ENCODE measurements at places on chromosomes 6 and 20.

DNA sequence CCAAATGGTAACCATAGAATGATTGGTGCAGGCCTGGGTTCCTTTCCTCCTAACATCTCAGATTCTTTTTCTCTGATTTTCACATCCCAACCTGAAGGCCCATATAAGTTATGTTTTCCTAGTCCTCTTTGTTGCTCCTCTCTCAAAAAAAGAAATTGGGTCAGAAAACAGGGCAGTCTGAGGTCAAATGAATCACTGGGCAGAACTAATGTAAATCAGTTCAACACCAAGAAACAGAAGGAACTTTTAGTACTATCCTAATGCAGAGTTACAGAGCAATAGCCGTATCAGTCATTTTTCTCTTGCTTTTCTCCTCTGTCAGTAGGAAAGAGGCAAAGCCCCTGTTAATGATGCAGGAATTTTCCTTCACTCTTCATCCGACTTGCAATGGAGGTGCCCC is 11.0 kb upstream of the TPD52L1 start:
- DNase-seq, result no peak

- no peak for DNase-seq
These were observed 83.4 kb downstream of the NOL4L start for GRCh38 chr20:32501709-32502108.

GRCh38 chr6:108671175-108671574 is 110.5 kb downstream of the FOXO3 start:
- DNase-seq, result no peak

DNA sequence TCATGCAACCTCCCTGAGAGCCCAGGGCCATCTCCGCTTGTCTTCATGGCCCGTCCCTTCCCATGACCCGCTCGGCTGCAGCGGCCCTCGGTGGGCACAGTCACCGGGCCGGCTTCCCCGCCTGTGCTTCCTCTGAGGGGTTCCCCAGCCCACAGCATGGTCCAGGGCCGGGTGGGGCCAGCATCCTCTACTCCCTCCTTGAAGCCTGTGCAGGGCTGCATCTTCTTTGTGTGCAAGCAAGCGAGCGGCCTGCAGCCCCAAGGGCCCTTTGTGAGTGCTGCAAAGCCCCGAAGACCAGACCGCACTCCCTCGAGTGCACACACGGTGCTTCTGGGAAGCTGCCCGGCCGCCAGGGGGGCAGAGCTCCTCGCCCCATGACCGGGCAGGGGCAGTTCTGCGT is 265.8 kb downstream of the TAF4 start:
- DNase-seq, result no peak

DNA sequence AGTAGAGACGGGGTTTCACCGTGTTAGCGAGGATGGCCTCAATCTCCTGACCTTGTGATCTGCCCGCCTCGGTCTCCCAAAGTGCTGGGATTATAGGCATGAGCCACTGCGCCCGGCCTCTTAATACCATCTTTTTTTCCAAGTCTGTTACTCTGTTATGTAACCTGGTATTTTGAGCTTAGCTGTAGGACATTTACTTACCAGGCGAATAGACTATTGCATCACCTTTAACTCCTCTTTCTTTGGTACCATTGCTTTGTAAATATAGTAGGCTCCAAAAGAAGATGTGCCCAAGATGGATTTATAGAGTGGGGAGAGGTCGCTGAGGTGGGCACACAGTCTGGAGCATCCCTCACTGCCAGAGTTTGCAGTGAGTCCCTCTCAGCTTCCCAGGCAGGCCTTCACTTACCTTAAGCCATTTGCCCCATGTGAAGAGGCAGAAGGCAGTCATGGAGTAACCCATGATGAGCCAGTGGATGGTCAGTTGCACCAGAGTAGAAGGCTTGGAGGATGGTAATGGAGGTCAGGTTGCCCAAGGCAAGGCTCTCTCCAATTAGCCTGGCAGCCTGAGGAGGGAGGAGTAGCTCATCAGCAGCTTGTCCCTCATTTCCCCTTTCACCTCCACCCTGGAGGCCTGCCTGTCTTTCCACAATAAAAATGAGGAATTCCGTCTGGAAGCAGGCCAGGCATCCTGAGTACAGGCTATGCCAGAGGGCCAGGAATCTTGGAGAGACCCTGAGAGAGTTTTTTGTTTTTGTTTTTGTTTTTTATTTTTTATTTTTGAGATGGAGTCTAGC is 9.7 kb downstream of the TIAM2 start:
- DNase-seq, result no peak

GRCh38 chr20:14583413-14583812 is 246.0 kb upstream of the FLRT3 start:
- no peak for DNase-seq

DNA sequence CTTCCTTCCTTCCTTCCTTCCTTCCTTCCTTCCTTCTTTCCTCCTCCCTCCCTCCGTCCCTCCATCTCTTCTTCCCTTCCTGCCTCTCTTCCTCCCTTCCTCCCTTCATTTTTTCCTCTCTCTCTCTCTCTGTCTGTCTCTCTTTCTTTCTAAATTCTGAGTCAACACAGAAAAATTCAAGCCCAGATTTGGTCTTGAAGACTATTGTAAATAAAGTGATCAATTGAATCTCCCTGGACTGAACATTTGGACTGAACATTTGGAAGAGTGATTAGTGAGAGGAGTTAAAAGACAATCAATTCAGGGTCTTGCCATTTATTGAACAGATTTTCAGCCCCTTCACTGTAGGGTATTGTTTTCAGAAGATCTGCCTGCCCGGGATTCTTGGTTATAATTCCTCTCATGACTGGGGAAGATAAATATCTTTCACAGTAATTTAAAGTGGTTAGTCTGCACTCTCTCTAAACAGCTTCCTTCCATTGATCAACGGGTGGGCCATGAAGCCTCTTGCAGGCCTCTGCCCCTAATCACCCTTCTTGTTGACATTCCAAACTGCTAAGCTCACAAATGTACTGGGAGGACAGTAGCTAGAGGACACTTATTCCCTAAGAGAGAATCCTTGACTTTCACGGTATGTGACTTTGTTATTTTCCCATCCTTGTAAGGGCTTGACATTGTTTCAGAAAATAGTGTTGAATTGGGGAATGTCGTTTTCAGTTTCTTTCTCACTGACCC is 101.7 kb upstream of the BMP2 start:
- DNase-seq, result no peak
